Activated CD4-positive, alpha-beta T cell treated with anti-CD3 and anti-CD28 coated beads, Interleukin-2, amount 50 U/mL, for 4 hours (primary cell): ENCODE measurements at places on chromosomes 12 and 14.

DNA sequence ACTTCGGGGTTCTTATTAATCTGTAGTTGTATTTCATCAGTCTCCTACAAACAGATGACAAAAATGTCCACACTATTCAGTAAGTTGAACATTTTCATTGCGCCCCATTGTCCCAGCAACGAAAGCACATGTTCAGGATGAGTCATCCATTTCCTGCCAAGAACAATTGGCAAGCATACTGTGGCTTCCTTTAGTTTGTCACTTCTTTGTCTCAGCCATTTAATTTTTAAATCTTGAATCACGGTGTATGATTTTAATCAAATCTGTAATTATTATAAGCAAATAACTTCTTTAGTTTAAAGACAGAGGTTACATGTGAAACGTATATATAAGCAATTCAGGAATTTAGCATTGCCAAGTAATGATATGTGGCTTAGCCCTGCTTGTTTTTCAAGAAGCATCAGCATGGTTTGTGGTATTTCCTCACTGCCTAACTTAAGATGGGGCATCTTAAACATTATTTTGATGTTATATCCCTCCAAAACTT lies 211.3 kb upstream of the KRR1 start:
- DNase-seq, result peak; percentile 31

- DNase-seq, result no peak
Observed at GRCh38 chr14:97149775-97150174, 352.6 kb downstream of the VRK1 start.

GRCh38 chr12:67964456-67964855 lies 24.8 kb upstream of the IFNG-AS1 start:
- DNase-seq, result no peak

DNA sequence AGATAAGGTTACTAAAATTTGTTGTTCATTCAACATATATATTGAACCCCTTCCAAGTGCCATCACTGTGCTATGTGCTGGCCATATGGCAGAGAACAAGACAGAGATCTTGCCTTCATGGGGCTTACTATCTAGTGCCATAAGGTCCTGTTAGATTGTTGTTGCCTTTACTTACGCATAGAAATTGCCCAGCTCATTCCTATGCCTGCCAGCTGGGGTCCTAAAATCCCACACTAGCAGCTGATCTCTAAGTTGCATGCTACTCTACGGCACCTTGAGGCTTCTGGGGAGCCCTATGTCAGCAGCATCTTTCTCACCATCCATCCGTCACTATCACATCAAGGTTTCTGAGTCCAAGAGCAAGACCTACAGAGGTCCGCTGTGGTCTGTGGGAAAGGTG lies 1.4 kb upstream of the KCNK10 start:
- no peak for DNase-seq

DNA sequence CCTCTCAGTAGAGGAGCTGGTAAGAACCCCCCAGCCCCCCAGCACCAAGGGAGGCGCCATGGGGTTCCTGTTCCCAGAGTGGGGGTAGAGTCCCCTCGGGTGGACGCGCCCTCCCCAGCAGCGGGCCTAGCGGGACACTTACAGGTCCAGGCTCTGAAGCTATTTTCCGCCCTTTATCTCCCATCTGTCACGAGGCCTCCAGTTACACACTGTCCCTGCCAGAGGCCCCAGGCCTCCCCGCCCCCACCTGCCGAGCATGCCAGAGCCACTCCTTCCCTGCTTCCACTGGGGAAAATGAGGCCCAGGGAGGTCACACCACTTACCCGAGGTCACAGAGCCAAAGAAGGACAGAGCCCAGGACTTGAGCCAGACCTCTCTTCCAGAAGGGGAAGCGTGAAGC lies 3.1 kb downstream of the C14orf180 start:
- no peak for DNase-seq

- DNase-seq, result no peak
Observed at GRCh38 chr14:50109342-50109741, 7.0 kb downstream of the VCPKMT start.

DNA sequence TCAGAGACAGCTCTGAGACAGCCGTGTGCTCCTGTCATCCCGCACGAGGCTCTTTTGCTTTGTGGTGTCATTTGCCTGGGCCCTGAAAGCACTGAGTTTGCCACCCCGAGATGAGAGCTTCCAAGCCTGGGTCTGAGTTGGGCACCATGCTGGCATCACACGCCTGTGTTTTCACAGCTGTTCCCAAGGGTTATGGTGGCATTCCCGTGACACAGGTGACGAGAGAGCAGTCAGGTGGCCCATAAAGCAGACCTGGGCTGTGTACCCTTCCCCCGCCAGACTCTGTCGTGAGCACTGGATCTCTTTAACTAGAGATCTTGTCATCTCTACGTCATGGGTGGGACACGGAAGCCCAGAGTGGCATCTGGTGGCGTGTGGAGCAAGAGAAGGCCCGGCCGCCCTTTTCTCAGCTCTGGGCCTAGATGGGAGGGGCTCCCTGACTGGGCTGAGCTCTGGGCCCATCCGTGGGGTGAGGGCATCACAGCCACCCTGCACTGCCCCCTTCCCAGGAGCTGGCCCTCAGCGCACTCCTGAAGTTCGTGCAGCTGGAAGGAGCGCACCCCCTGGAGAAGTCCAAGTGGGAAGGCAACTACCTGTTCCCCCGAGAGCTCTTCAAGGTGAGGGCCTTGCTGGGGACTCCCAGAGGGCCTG lies 2.6 kb downstream of the NOC4L start:
- DNase-seq, result no peak

GRCh38 chr12:26573225-26573909 lies 259.6 kb downstream of the ITPR2 start:
- no peak for DNase-seq

DNA sequence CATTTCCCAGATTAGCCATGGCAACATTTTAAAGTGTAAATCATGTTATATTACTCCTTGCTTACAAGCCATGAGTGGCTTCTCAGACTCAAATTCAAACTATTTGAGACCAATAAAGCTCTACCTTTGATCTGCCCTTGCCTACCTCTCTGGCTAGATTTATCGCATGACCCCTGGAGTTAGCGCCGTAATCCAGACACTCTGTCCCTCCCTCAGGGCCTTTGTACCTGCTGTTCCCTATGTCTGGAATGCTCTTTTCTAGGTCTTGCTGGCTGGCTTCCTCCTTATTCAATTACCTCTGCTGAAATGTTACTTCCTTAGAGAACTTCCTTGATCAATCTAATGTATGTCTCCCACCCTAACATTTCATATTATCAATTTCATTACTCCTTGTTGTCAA lies 16.3 kb downstream of the SIX4 start:
- no peak for DNase-seq

DNA sequence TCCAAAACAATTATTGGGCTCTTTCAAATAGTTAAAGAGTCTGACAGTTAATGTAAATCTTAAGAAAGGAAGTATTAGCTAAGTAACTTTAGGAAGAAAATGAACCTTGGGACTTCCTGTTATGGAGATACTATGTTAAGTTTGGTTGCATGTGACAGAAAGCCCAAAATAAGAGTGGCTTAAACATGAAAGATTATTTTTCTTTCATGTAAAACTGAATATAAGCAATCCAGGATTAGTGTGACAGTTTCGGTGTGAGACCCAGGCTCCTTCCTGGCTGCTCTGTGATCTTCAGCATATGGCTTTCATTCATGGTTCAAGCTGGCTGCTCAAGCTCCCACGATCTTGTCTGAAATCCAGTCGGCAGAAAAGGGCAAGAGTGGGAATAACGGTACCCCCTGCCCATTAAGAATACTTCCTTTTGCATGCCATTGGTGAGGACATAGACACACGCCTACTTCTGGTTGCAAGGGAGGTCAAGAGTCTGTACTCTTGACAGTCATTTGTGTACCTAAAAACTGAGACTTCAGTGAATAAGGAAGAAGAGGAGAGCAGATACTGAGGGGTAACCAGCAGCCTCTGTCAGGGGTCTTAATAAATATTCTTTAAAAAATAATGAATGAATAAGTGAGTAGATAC lies 2.2 kb upstream of the RPAP3 start:
- DNase-seq, result no peak

DNA sequence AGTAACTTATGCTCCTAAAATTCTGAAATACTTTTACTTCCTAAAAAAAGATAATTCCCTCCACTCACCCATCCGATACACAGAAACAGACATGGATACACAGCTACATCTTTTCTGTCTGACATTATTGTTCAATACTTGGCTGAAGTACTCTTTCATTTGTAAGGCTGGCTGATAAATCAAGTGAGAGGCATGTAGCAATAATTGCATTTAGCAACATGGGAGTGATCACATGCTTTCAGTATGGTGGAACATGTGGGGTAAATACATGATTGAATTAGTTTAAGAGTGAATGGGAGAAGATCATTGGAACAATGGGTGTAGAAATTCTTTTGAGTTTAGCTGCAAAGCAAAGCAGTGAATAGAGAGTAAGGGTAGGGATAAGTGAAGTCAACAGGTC lies 25.6 kb downstream of the PTPRQ start:
- no peak for DNase-seq

DNA sequence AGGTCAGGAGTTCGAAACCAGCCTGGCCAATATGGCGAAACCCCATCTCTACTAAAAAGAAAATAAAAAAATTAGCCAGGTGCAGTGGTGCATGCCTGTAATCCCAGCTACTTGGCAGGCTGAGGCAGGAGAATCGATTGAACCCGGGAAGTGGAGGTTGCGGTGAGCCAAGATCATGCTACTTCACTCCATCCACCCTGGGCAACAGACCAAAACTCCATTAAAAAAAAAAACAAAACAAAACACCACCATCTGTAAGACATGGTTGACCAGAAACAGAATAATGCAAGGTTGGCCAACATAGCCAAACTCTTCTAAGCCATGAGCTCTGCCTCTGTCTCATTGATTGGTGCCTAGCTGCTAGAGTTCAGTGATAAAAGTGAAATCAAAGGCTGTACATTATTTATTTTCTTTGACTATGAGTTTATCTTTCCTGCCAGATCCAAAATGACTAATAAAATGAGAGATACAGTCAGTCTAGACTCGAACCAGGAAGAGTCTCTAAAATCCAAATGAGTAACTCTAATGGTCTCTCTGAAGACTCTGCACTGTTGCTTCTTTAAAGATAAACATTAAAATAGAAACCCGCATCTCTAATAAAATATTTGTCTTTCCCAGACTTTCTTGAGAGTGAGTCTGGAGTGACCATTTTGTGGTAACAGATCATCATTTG lies 404.7 kb downstream of the DAD1 start:
- no peak for DNase-seq

- DNase-seq, result no peak
Observed at GRCh38 chr12:85697003-85697402, 139.2 kb downstream of the RASSF9 start.

GRCh38 chr14:22843123-22843925 lies 6.9 kb downstream of the MMP14 start:
- DNase-seq, result no peak

DNA sequence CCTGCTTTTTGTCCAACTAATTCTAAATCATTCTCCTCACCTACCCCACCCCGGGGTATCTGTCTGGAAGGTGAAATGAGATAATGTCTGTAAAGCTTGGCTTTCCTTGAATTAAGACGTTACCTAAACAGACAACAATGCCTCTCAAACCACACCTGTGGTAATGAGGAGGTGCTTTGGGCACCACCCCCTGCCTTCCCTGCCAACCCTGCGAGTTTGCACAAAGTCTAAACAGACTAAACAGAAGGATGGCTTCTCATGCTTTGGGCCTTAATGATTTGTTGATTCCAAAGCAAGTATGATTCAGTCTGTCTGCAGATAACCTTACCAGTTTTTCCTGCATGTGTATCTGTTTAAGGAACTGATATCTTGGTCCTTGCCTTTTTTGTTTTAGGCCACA lies 82.4 kb downstream of the ZFC3H1 start:
- DNase-seq, result no peak

DNA sequence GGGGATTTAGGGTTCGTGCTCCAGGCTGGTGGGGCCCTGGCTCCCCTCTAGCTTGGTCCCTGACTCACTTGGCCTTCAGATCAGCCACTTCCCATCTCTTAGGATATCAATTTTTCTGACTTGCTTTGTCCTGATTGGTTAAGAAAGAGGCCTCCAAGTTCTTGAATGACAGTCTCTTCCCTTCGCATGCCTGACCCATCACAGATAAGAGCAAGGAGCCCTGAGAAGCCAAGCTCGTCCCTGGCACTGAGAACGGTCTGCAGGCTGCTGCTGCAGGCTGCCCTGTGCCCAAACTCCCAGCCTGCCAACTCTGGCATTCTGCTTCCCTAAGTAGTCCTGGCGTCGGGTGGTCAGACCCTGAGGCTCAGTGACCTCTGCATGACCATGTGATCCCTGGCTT lies 794 bp upstream of the LRTM2 start:
- DNase-seq, result no peak

DNA sequence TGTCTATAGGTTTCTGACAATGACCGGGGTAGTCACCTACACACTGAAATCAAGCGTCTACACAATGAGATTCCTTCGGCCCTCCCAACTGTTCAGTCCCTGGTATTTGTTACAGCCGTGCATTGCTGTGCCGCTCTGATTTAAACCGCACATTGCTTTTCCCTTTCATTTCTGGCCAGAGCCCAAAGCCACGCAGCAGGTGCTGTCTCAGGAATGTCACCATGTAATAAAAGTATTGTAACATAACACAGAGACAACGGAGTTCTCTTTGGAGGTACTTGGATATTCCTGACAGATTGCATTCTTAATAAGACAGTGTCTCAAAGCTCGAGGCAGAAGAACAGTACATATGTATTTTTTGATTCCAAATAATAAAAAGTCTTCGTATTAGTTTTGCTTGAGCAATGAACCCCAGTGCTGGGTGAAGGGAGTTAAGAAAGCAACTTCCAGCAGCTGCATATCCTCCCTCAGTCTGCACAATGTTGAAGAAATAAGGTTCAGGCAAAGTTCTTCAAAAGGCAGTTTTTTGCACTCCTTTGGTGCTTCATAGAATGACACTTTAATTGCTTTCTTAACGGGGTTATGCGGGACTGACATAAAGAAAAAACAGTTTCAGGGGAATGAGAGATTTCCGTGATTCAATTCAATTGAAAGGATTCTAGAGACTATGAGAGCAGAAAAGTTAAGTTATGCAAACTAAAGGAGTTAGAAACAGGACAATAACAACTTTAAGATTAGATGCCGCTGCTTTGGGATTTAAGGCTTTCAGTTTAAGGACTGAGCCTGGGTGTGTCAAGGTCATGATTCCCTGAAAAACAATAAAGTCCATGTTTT lies 288.7 kb upstream of the FLRT2 start:
- no peak for DNase-seq

GRCh38 chr12:48629541-48629940 lies 52.5 kb downstream of the KANSL2 start:
- DNase-seq, result no peak

GRCh38 chr12:11601647-11602046 lies 47.8 kb upstream of the ETV6 start:
- DNase-seq, result no peak

DNA sequence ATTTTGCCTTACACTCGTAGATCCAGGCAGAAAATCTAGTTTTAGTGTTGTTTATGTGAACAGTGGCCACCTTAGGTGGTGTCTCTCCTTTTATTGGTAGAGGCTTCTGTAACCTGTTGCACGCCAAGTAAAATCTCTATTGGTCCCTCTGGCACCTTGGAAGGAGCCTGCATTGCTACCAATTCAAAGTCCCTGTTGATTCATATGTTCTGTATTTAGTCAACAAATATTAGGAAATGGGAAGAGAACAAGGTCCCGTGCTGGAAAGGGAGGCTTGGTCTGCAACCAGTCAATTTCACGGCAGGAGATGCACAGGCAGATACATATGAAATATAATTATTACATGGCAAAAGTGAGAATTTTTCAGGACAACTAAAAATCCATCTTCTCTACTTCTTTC lies 6.4 kb upstream of the GPHN start:
- DNase-seq, result no peak
